NCI-H526 treated with DMSO at 0.1 percent for 48 hours (cell line): ENCODE measurements at places on chromosomes 1 and 21.

- no peak for DNase-seq
These were observed 100.6 kb downstream of the KCND3 start for GRCh38 chr1:111888740-111889376.

GRCh38 chr1:25813734-25814471 is 5.9 kb upstream of the MTFR1L start:
- DNase-seq: no peak

- DNase-seq: no peak
These were observed 19.0 kb downstream of the CLIC6 start for GRCh38 chr21:34687745-34688144.

DNA sequence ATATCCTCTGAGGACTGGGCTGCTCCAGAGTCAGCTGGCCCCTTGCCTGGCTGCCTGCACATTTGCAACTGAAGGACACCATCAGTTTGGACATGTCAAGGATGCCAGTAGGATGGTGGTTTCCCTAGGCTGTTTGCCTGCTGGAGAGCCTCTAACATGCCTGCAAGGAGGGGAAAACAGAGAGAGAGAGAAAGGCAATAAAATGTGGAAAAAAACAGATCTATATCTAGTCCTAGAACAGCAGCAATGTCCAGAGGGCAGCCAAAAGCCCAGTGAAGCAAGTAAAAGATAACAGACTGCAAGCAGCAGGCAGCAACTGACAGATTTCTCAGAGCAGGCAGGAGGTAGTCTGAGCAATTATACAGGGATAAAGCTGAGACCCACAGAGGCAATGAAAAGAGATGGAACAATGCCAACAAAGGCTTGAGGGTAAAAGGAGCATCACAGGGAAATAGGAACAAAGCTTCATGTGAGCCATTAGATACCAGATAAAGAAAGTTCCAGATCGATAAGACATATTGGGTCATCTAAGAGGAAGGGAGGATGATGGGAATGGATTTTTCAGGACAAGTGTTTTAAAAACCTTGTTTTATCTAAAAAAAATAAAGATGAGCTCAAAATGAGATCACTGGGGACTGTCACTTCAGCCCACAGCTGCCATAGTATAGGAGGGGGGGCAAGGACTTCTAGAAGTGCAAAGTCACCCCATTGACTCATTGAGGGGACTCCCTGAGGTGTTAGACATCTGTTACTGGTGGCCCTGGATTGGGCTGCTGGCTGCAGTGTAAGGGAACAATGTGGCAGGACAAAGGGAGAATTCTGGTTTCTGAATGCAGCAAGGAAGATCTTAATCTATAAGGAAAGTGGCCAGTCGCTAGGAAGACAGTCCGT is 38.6 kb upstream of the GADD45A start:
- DNase-seq: no peak

- no peak for DNase-seq
These were observed 62.4 kb upstream of the NGF start for GRCh38 chr1:115400426-115400825.

GRCh38 chr1:206766251-206766856 is 4.2 kb upstream of the IL19 start:
- no peak for DNase-seq

GRCh38 chr1:185263780-185264179 is 53.3 kb downstream of the IVNS1ABP start:
- no peak for DNase-seq
